Adrenal gland (tissue), 19 donors: ENCODE measurements at places on chromosomes 2 and 18. TPM values are rescaled to one million over a fixed set of nuclear protein-coding genes. Genes with fewer than 3 reads are reported as not detected.
A peak's percentile ranks its signal among the peaks of the same experiment; 100 is the strongest.

DNA sequence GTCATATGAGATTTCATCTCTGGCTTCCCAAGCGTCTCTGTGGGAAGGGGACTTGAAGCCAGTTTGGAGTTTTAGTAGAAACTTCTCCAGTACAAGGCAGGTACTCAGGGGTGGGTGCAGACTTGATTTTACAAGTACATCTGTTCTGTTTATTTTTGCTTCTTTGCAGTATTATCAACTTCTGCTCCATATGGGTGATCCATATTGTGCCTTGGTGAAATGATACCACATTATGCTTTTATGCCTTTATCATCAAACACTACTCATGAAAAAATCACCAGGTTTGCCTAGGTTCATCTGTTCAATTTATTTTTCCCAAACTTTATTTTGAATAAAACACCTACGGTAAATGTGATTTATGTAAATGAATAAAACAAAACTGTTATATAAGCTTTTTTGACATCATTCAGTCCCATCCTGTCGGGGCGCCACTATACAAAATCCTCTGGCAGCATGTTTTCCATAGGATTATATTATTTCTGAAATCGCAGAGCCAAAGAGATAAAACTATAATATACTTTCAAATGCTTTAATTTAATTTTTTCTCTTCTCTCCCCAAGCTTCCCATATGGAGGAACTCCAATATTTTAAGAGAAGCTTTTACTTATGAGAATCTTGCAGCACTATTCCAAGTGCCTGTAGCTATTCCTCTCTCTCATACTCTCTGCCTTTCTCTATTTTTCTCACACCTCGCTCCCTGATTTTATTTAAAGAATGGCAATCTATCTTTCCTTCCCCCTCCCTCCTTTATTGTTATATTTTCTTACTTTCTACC, 490.9 kb downstream of the RNF144A start:
- DNase-seq: no peak

GRCh38 chr2:70552501-70553333, 909 bp downstream of the TGFA start:
- no peak for DNase-seq

DNA sequence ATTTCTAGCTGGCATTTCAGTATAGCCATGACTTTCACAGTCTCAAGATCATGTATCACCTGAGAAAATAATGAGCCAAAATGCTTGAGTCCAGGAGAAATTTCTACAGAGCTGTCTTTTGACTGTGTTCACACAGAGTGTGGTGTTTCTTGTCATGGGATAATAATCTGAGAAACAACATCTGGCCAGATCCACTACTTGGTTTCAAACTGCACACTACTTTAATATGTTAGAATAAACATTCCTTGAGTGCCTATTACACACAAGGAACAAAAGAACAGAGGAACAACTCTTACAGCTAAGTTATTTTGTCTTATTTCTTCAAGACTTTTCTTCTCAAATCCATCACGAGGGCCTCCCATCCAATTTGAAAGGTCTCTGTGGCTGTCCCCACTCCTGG, 108.3 kb downstream of the SS18 start:
- no peak for DNase-seq

GRCh38 chr2:36482576-36483214, 115.3 kb downstream of the FEZ2 start:
- DNase-seq: no peak

- DNase-seq: peak; percentile 53
Observed at GRCh38 chr18:51196118-51196810, 1.2 kb downstream of the MEX3C start.

- DNase-seq: no peak
Observed at GRCh38 chr2:4265936-4266335, 562.6 kb downstream of the DCDC2C start.

The NXPH2 gene
- total RNA-seq: not detected

The VIT gene
- total RNA-seq: 0.45 TPM

The DPP10 gene
- total RNA-seq: 14.9 TPM
